ENCODE measurements at places on chromosomes 2 and 18.
A peak's percentile ranks its signal among the peaks of the same experiment; 100 is the strongest.

GRCh38 chr18:13877157-13877556 is 38.2 kb downstream of the MC2R start:
- no peak for DNase-seq

- no peak for DNase-seq
Observed at GRCh38 chr2:9656270-9656766, 25.5 kb upstream of the YWHAQ start.

DNA sequence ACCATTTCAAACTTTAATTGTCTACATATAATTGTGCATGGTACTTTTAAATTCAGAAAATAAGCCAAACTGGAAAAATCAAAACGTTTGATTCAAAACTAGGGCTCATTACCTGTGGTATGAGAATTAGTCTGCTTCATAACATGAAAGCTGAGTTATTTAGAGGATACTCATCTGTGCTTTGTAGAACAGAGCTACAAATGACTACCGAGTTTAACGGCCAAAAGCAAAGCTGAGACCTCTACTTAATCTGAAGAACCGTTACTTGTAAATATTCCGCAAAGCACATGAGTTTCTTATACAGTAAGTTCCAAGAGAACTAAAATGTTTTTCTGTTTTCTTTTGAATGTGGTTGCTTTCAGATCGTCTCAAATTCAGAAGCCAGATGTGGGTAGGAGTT is 123.7 kb upstream of the SMAD7 start:
- no peak for DNase-seq

GRCh38 chr18:13570216-13570615 is 156.1 kb downstream of the FAM210A start:
- no peak for DNase-seq

DNA sequence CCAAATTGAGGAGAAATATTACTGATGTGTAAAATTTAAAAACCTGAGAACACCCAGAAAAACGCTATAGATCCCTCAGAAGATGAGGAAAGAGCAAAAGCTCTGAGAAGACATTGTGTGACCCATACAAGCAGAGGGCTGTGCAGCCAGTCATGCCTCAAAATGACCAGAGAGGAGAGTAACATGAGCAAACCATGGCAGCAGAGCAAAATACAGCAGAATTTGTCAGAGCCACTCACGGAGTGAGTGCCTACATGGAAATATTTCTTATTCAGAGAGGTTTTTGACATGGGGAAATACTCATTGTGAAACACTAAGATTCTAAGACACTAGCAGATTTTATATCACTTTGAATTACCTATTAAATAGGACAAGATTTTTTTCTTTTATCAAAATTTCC is 96.8 kb upstream of the DNAJC10 start:
- no peak for DNase-seq

GRCh38 chr2:57891086-57891712 is 155.4 kb upstream of the VRK2 start:
- DNase-seq, result no peak

- no peak for DNase-seq
Observed at GRCh38 chr2:218307415-218308090, 15.2 kb upstream of the TMBIM1 start.

- no peak for DNase-seq
Observed at GRCh38 chr2:237213315-237214022, 127.8 kb downstream of the COPS8 start.

GRCh38 chr2:196217116-196217515 is 45.7 kb upstream of the STK17B start:
- DNase-seq, result no peak

DNA sequence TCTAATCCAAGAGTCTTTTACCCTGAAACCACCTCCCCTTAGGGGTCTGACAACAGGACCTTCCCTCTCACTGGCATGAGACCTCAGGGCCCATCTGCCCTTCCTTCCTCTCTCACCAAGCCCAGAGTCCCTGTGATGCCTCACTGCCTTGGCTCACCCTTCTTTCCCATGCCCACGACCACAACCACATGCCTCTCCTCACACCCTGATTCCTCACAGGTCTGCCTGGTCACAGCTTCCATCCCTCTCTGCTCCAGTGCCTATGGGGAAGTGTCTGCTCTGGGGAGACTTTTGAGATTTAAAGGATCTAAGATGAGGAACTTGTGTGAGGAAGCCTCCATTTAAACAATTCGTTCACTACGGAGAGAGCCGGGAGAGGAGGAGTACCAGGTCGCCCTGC is 98.9 kb upstream of the SH3BP4 start:
- no peak for DNase-seq

- DNase-seq, result no peak
Observed at GRCh38 chr2:10949835-10950234, 38.1 kb downstream of the KCNF1 start.

DNA sequence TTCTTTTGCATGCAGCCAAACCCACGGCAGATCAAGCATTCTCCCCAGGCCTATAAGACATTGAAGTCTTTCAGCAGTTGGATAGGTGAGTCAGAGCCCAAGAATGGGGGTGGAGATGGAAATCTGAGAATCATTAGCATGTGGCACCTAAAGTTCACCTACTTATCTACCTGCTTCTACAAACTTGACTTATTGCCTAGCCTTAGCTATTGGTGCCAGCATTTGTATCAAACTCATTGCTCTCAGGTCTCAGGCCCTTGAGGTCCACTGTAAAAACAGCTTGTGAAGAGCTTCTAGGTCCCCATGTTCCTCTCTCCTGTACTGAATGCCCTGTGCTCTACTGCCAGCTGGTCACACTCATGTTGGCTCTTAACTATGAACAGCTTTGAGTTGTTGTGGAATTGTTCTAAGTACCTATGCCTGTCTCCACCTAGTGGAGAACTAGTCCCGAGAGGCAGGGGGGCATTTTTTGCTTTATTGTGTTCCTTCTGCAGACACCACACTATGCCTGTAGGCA is 278.4 kb upstream of the SPRED2 start:
- no peak for DNase-seq

GRCh38 chr18:24656551-24657443 is 196.4 kb downstream of the HRH4 start:
- DNase-seq, result peak; percentile 47

GRCh38 chr18:11818486-11819203 is 32.6 kb upstream of the CHMP1B start:
- DNase-seq, result no peak

GRCh38 chr18:77108001-77108692 is 24.4 kb downstream of the MBP start:
- no peak for DNase-seq

DNA sequence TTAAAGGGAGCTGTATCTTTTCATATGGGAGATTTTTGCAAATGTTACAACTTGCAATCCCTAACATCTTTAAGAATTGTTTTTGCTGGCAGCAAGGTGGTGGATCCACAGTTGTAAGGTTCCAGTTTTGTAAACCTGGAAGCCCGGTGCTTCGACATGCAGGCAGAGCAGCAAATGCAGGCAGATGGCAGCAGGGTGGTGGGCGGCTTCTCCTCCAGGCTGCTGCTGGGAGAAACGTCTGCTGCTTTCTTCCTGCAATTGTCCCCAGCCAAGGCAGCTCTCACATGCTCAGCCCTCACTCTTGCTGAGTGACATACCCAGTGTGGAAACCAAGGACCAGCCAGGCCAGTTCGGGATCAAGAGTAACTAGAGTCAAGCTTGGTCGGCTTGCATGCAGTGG is 166.0 kb downstream of the SEPTIN10 start:
- no peak for DNase-seq

DNA sequence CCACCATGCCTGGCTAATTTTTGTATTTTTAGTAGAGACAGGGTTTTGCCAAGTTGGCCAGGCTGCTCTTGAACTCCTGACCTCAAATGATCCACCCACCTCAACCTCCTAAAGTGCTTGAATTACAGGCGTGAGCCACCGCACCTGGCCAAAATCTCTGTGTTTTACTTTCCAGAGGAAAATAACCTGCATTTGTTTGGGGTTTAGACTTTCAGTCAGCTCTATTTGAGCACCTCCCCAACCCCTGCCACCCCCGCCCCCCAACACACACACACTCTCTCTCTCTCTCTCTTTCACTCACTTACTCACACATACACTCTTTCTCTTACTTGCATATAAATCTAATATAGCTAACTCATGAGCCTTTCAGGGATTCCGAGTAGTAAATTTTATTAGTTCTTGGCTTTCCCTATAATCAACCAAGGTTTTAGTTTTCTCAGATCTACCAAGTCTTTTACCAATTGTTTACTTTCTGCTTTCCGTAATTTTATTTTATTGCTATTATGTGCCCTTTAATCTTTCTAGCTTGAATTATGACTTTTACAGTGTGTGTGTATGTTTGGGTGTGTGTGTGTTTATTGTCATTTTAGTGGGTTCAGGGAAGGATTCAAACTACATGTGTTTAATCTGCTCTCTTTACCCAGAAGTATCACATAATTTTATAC is 24.5 kb downstream of the MFSD6 start:
- DNase-seq, result no peak

GRCh38 chr2:16604236-16604635 is 61.4 kb downstream of the CYRIA start:
- no peak for DNase-seq

DNA sequence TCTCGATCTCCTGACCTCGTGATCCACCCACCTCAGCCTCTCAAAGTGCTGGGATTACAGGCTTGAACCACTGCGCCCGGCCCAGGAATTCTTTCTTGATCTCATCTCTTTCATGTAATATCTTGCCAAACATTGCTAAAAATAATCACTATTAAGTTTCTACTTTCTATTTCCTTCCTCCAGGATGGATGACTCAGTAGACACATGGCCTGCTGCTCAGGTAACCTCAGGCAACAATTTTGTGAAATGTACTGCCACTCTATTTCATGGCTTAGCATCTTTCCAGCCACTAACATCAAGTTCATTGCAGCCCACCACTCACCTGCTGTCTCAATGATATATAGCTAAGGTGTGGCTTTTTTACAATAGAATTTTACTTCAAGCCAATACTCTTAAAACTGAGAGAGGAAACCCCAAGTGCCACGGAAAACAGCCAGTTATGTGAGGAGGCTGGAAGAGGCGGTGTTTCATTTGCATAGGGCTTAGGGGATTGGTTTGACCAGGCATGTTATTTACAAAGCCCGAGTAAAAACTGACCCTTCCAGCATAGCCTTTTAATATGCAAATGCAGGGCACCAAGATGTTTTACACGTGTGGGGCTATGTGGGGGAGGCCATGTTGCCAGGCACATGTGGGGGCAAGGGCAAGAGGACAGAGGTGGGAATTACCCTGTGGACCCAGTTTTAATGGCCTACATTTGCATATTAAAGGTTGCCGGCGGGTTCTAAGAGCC is 11.3 kb upstream of the SUMO1 start:
- no peak for DNase-seq

- DNase-seq, result no peak
Observed at GRCh38 chr2:36137612-36138011, 218.0 kb upstream of the CRIM1 start.

DNA sequence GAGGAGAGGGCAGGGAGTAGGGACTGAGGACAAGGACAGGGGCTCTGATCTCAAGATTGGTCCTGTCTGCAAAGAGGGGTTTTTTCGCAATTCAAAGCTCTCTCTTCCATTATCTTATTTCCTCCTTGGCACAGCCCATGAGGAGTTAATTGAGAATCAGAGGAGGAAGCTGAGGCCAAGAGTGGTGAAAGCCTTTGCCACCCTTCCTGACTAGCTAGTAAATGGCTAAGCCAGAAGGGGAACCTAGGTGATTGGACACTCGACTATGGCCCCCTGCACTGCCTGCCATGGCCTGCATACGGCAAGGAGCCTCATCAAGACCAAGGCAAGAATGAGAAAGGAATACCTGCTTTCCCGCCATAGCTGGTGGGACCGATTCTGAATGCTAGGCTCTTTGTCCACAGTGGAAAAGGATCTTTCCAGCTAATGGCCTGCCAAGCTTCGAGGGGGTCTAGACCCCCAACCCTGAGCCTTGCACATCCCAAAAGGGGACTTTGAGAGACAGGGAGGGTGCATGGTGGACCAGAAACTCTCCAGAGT is 237.9 kb downstream of the HAUS1 start:
- DNase-seq, result no peak

DNA sequence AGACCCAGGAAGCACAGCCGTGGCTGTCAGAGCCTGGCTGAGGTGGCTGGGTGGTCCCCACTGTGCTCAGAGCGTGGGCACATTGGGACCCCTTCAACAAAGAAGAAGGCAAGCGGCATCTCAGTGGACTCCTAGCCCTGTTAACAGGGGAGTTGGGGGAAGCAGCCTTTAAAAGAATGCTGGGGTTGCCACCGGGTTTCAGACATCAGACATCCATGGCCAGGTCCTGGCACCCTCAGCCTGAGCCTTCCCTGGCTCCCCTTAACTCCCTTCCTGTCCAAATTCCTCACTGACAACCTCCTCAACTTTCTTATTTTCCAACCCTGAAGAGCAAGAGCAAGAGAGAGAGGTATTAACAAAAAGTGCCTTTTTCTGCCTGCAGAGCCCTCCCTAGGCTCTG is 24.8 kb upstream of the GNAL start:
- DNase-seq, result no peak

GRCh38 chr2:127423478-127423843 is 5.2 kb downstream of the PROC start:
- DNase-seq, result no peak

GRCh38 chr18:53795061-53795460 is 429.4 kb downstream of the MBD2 start:
- DNase-seq, result no peak

DNA sequence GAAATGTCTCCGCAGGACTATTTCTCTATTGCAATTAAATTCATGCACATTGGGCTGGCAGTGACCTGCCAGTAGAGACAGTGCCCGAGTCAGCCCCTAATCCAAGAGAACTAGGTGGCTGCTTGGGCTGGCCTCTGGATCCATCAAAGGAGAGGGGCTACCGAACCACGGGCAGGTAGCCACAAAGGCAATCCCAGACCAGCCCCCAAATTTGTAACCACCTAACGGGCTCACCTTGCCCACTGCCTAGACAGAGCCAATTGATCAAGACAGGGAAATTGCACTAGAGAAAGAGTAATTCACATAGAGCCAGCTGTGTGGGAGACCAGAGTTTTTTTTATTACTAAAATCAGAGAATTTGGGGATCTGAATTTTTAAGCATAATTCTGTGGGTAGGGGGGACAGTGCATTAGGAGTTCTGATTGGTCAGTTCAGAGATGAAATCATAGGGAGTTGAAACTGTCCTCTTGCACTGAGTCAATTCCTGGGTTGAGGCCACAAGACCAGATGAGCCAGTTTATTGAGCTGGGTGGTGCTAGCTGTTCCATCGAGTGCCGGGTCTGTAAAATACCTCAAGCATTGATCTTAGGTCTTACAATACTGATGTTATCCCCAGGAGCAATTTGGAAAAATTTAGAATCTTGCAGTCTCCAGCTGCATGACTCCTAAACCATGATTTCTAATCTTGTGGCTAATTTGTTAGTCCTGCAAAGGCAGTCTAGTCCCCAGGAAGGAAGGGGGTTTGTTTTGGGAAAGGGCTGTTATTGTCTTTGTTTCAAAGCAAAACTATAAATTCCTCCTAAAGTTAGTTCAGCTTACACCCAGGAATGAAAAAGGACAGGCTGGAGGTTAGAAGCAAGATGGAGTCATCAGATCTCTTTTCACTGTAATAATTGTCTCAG is 260.4 kb upstream of the SP5 start:
- DNase-seq, result no peak

DNA sequence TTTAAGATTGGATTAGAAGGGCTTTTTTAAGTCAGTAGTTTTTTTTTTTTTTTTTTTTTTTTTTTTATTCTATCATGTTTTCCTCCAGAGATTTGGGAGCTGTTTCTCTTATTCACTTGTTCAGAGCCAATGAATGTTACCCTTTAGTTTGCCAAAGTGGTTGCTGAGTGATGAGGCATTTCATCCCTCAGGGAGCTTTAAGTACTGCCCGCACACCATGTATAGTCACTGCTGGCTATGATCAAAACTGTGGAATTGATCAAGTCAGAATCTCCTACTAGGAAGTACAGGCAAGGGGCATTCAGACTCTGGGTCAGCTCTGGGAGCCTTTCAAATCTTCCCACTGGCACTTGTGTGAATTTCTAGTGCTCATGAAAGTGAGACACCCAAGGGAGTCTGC is 201.6 kb downstream of the IKZF2 start:
- DNase-seq, result no peak

Data from NCI-H1092 (cell line).